Retina (tissue), 1 donor: ENCODE measurements at places on chromosomes 12 and 14.

- DNase-seq = no peak
These were observed 12.1 kb upstream of the OR6J1 start for GRCh38 chr14:22656226-22656625.

DNA sequence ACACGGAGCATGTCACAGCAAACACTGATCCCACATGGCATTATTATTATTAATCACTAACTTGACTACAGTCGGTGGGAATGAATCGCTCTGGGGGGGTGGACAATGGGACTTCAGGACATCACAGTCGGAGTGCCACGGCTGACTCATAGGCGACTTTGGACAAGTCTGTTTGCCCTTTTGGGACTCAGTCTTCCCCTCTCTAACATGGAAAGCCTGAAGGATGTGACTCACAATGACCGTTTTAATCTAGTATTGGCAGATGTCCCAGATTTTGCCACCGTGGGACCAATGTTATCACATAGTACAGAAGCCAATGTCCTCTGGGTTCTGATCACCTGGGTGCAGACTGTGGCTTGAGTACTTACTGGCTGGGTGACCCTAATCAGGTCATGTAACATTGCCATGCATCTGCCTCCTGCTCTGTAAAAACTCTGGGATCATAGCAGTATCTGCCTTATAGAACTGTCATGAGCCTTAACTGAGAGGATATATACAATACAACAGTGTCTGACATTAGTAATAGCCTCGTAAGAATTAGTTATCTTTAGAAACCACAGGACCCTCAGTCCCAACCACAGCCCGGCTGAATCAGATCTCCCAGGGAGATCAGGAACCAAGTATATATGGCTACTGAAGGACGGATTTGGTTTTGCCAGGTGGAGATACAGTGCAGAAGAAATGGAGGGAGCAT lies 362.6 kb downstream of the BCL11B start:
- DNase-seq = no peak

GRCh38 chr14:64880221-64881121 lies 764 bp upstream of the SPTB start:
- DNase-seq = peak; percentile 85

GRCh38 chr12:125218952-125219351 lies 153.7 kb downstream of the AACS start:
- no peak for DNase-seq

DNA sequence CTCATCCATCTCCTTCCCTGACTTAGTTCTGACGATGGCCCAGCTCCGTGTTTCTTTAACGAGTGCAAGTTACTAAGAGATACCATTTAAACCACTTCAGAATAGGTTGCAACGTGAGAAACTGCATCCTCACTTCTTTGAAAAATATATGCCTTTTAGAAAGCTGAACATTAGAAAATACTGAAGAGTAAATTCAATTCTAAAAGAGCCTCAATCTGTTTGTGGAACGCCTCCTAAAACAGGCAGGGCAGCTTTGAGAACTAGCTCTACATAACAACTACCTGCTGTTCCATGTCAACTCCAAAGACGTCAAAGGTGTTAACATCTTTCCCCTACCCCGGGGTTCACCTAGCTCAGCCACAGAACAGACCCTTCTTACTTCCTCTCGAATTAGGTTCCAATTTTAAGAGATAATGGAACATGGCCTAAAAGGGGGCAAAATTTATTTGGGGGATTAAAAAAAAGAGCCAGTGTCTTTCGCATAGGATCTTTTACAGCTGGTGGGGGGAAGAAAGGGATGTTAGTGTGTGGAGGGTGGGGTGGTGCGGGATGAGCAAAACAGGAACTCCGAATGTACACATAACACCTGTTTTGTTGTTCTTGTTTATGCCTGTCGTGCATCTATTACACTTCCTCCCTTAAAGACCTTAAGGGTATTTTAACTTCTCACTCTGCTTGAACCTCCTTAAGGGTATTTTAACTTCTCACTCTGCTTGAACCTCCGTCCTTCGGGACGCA lies 3.3 kb downstream of the BHLHE41 start:
- DNase-seq = peak; percentile 28

- DNase-seq = no peak
These were observed 317.6 kb downstream of the SOX5 start for GRCh38 chr12:23631786-23632377.

- no peak for DNase-seq
These were observed 848.0 kb upstream of the USP15 start for GRCh38 chr12:61412201-61412600.
